ENCODE measurements at places on chromosomes 4 and X.

- no peak for DNase-seq
These were observed 324.3 kb upstream of the SLIT2 start for GRCh38 chr4:19927381-19927780.

- DNase-seq = no peak
These were observed 73.2 kb downstream of the JAKMIP1 start for GRCh38 chr4:6126971-6127745.

- no peak for DNase-seq
These were observed 38.2 kb downstream of the AFF1 start for GRCh38 chr4:86972997-86973396.

DNA sequence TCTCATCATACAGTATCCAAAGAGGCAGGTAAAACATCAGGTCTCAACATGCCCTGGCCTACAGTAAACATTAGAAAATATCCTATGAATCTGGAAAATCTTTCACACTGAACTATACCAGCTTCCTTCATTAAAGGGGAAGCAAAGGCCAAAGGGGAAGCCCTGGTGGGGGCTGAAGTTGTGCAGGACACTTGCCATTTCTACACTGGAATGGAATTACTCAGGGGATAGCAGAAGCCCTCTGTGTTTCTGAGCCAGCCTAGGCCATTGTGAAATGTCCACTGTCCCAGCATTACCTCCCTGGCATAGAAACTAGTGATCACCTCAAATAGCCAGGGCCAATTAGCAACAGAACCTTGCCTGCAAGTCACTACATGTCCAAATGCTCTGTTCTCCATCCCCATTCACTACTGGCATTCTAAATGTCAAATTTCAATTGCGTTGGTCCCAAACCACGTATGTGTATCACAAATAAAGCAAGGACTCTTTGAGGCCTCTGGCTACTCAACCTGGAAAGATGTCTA is 429.9 kb downstream of the AFF2 start:
- DNase-seq = no peak

DNA sequence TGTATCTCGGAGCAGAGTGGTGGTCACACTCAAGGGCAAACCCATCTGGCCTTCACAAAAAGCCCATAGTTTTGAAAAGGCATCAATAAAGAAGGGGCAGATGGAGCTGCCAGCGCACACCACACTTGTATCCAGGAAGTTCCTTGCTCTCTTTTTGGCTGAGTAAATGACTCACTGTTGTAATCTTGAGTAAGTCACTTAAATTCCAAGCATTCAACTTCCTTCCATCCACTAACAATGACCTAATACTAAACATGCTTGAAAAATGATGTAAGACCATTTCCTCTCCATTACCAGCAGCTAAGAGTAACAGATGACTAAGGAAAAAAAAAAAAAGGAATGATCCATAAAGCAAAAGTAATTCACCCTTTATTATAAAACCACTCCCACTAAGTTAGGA is 32.4 kb upstream of the MYOZ2 start:
- no peak for DNase-seq

- no peak for DNase-seq
These were observed 491.1 kb upstream of the ADGRL3 start for GRCh38 chr4:60709061-60709460.

- no peak for DNase-seq
These were observed 1.1 kb upstream of the SMIM43 start for GRCh38 chr4:121765971-121766538.

DNA sequence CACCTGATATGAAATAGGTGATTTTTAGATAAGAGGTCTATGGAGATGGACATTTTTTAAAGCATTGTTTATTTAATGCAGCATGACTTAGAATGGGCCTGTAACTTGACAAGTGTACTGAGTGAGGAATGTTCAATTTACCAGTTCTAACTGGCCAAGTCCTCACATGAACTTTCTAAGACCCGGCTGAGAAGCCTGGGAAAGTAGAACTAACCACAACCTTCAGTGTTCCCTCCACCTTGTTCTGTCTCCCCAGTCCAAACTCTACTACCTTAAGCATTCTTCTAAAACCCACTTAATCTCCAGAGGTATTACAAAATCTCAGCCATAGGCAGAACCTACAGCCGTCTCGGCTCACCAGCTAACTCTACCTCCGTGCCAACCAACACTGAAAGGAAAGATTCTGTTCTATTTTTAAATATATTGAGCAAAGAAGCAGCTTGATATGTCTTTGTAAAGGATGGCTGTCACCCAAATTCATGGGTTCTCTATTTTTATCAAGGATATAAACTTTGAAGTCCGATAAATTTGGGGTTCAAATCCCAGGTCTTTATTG is 6.8 kb downstream of the PPARGC1A start:
- DNase-seq = no peak

DNA sequence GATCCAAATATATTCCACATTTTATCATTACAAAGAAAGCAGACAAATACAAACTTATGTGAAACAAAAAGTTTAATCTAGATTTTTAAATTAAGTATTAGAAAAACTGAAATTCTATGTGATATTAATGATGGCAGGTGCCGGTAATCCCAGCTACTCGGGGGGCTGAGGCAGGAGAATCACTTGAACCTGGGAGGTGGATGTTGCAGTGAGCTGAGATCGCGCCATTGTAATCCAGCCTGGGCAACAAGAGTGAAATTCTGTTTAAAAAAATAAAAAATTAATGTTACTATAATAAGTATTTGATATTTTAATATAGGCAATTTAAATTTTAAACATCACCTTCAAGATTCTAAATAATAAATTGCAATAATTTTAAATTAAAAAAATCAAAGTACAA is 400.6 kb downstream of the PABPC4L start:
- DNase-seq = no peak

GRCh38 chr4:88722276-88722780 is 24.7 kb upstream of the NAP1L5 start:
- no peak for DNase-seq

DNA sequence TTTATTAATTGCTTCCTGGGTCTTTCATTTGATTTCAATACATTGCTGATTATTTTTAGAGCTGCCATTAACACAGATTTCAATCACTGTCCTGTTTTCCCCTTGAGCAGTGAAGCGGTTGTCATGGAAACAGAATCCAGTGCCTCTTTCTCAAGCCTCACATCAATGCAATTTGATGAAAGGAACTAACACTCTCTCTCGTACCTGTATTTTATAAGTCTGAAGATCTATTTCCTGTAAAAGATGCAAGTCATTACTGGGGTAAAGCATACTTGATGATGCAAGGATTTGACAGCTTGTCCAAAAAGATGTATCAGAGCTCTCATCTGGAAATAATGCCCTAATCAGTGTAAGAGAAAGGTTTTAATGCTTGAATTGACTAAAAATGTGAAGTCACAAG is 17.9 kb upstream of the GASK1B start:
- DNase-seq = no peak

- DNase-seq = no peak
These were observed 24.8 kb upstream of the SMARCA5 start for GRCh38 chr4:143488687-143489086.

- no peak for DNase-seq
These were observed 64.5 kb downstream of the STX18 start for GRCh38 chr4:4477391-4477790.

GRCh38 chrX:150361070-150361776 is 1.9 kb upstream of the MAMLD1 start:
- no peak for DNase-seq

DNA sequence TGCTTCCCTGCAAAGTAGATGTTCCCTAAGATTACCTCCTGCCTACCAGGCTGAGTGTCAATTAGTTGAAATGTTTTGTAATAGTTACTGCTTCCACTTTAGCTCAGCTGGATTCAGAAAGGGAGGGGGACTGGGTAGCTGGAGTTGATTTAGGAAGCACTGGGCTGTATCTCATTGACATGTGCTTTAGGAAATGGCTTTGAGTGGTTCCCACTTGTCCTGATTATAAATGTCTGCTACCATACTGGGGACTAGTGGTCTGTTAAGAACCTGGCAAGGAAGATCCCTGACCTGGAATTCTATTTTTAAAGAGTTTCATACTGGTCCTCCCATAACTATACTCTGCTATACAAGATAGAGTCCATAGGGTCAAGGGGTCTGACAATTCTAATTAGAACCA is 363.9 kb upstream of the PPP1R2C start:
- no peak for DNase-seq

- no peak for DNase-seq
These were observed 10.7 kb upstream of the NPY2R start for GRCh38 chr4:155197757-155198156.

DNA sequence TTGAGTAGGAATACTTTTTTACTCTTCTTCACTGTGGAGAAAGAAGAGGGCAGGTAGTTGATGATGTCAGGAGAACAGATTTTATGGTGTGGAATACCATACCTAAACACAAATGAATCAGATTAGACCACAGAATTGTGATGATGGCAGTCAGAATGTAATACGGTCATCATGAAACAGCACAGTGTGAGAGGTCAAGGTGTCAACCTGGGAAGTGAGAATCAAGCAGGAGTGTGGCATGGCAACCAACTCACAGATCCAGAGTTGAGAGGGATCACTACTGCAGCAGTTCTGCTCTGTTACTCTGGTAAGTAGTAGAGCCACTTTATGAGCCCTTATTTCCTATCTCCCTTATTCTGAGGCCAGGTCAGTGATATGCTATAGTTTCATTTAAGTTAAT is 27.7 kb downstream of the METTL14 start:
- DNase-seq = no peak

DNA sequence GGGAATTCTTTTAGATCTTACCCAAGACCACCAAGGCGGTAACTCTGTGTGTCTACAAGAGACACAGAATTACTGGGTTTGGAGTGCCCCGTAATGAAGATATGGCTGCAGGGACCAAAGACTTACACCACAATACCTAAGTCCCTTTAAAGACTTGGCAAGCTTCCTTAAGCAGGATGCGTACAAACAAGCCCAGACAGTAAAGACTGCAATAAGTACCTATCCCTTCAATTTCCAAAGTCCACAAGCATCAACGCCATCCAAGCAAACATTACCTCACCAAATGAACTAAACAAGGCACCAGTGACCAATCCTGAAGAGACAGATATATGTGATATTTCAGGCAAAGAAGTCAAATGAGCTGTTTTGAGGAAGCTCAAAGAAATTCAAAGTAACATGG is 42.3 kb upstream of the RNF128 start:
- DNase-seq = no peak

DNA sequence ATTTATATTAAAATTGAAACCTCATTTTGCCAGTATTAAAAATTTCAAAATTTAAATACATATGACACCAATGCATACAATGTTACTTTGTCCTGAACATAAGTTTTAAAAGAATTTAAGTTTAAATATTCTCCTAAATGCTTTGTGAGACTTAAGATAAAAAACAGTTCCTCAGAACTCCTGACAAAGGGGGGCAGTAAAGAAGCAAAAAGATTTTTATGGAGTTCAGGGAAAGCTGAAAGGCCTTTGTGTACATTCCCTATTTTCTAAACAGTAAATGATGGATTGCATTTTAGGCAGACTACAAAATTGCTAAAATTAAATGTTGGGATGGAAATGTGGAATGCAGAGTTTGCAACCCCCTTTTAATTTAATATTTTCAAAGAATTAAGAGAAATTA is 81.7 kb downstream of the SNCA start:
- no peak for DNase-seq

- DNase-seq = no peak
These were observed 29.3 kb downstream of the INTS12 start for GRCh38 chr4:105679186-105679585.

DNA sequence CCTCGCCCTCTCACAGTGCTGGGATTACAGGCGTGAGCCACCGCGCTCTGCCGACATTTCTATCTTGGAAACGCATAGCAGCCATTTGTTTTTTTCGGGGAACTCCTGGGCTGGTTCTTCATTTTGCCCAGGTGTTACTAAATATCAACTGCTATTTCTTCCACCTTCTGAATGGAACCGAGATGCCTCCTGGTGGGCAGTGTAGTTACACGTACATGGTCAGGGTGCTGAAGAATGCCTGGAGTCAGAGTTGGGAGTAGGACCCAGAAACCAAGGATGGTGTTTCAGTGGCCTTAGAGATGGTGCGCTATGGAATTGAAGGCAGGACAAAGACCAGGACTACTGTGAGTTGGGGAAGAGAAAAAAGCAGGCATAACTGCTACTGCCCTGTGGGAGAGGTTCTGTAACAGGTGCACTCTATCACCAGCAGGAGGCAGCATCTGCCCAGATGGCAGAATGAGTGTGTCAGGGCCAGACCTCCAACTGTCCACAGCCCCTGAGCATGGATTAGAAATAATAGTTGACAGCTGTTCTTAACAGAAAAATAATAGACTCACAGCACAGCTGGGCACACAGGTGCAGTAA is 81.7 kb downstream of the ZC4H2 start:
- no peak for DNase-seq

GRCh38 chr4:183354219-183354618 is 32.0 kb upstream of the CLDN24 start:
- no peak for DNase-seq

DNA sequence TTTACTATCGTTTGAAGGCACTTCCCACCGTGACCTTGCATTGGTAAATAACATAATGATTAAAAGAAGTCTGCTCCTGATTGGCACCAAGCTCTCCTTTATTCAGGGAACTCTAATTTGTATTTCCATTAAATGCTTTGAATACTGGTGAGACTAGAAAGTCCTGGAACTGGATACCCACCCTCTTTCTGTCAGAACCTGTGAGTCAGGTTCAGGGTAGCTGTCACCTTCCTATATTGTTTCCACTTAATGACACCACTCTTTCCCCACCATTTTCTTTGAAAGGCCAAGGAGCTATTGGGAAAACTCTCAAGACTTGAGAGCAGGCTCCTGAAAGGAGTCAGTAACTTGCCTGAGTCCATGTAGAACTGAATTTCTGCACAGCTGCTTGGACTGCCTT is 55.9 kb upstream of the RASSF6 start:
- no peak for DNase-seq

GRCh38 chr4:154208424-154208823 is 283.2 kb downstream of the DCHS2 start:
- DNase-seq = no peak

- no peak for DNase-seq
These were observed 209.0 kb downstream of the SCFD2 start for GRCh38 chr4:53156896-53157295.

DNA sequence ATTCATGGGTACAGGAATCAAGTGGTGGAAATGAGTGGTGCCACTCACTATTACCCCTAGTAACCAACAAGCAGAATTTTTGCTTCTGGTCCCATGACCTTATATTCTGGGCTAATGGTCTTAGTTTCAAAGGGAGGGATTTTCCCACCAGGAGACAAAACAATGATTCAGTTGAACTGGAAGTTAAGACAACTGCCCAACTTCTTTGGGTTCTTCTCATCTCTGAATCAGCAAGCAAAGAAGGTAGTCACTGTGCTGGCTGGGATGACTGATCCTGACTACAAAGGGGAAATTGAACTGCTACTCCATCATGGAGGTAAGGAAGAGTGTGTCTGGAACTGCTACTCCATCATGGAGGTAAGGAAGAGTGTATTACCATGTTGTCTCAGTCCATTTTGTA is 87.2 kb downstream of the IL13RA2 start:
- no peak for DNase-seq

- DNase-seq = no peak
These were observed 178.8 kb upstream of the SPIN4 start for GRCh38 chrX:63529961-63530360.

DNA sequence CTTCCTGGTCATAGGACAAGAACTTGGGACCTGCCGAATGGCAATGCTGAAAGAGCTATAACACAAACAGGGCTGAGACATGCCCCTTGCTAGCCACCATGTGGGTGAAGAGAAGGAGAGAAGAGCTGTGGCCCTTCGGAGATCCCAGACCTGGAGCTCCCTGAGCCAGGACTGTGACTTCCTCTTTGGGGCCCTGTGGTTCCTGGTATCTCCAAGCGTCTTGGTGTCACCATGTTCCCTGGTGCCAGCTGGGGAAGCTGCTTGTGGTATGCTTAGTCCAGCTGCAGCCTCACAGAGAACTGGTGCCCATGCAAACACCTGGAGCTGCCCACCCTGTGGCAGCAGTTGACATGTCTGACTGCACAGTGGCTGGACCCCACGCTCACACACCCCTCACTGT is 68.5 kb downstream of the NDNF start:
- DNase-seq = no peak

Measured in activated CD4-positive, alpha-beta T cell treated with anti-CD3 and anti-CD28 coated beads for 1 hour (primary cell).